IMR-90 (cell line): ENCODE measurements at places on chromosomes 7 and 10.

DNA sequence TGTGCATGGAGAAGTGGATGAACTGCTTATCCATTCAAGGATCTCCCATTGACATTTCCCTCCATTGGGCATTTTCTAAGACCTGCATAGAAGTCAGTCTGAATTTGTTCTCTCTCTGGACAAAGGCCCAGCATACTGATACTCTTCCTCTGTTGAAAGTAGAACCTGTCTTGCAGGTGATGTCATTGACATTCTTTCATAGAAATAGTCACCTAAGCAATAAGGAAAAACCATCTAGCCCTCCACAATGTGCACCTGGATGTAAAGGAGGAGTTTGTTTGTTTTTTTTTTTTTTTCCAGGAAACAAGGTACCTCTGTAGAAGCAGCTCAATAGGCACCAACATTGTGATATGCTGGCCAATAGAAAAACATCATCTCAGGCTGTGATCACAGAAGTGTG lies 150.4 kb downstream of the DPY19L1 start:
- no peak for DNase-seq
- H3K4me3 ChIP-seq, result no peak overlapping the region
- no peaks in the 10 kb centered on the region for H3K27me3 ChIP-seq
- no peaks in the 10 kb centered on the region for H3K4me1 ChIP-seq
- H3K27ac ChIP-seq, result no peak overlapping the region

DNA sequence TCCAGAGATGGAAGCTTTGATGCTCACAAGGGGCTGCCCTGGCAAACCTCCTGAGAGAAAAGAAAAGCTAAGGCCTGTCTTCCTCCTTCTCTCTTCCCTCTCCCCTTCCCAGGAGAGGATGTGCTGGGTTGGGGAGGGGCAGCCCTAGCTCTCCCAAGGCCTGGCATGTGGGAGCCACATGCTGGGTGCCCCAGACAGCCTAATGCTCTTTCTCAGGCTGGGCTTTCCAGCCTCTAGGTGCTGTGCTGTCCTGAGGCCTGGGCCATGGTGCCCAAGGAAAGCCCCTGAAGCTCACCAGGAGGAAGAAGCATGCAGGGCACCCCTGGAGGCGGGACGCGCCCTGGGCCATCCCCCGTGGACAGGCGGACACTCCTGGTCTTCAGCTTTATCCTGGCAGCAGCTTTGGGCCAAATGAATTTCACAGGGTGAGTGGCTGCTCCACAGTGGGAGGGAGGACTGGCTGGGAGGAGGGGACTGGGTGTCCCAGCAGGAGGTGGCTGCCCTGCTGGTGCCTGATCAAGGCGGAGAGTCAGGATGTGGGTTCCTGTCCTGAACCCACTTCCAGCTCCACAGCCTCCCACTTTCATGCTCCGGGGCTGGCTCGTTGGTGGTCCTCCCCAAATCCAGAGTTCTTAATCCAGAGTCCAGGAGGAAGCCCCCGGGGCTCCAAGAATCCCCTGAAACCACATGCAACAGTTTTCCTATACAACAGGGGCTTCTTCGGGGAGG lies 1.7 kb downstream of the CPA5 start:
- no peak overlapping the region for H3K4me3 ChIP-seq
- no peaks in the 10 kb centered on the region for H3K36me3 ChIP-seq
- no peaks in the 10 kb centered on the region for H3K27me3 ChIP-seq
- H3K27ac ChIP-seq, result no peak overlapping the region
- no peaks in the 10 kb centered on the region; the same call in 1 of the 2 replicates for H3K4me1 ChIP-seq

- no peak for DNase-seq
- H3K4me1 ChIP-seq, result peaks cover 9% of the 10 kb centered on the region
These were observed 4.2 kb downstream of the EPHB4 start for GRCh38 chr7:100823140-100823525.

DNA sequence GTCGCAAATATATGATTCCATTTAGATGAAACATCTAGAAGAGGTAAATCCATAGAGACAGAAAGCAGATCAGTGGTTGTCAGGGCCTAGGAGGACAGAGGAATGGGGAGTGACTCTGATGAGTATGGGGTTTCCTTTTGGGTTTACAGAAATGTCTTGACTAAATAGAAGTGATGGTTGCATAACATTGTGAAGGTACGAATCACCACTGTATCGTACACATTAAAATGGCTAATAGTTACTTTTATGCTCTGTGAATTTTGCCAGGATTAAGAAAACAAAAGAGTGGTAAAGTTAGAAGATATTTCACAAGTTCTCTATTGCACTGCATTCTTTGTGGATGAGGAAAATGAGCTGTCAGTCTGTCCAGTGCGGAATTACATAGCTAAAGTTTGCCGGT lies 407.4 kb downstream of the KCNMA1 start:
- H3K4me3 ChIP-seq, result no peak overlapping the region
- no peaks in the 10 kb centered on the region for H3K36me3 ChIP-seq
- peak; percentile 75 for DNase-seq
- no peak overlapping the region for H3K27ac ChIP-seq
- peaks cover 9% of the 10 kb centered on the region; the same call in 1 of the 2 replicates for H3K4me1 ChIP-seq
- no peaks in the 10 kb centered on the region for H3K27me3 ChIP-seq

DNA sequence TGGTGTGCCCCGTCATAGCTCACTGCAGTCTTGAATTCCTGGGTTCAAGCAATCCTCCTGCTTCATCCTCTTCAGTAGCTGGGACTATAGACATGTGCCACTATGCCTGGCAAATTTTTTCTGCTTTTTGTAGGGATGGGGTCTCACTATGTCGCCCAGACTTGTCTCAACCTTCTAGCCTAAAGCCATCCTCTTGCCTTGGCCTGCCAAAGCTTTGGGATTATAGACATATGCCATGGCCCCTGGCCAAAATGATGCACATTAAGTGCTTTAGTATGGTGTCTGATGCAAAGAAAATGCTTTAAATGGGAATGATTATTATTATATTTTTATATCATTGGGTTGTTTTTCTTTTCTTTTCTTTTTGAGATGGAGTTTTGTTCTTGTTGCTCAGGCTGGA lies 33.2 kb upstream of the VCL start:
- H3K4me1 ChIP-seq, result peaks cover 25% of the 10 kb centered on the region
- H3K4me3 ChIP-seq, result no peak overlapping the region
- DNase-seq, result no peak
- no peaks in the 10 kb centered on the region for H3K36me3 ChIP-seq

- no peaks in the 10 kb centered on the region for H3K36me3 ChIP-seq
- no peaks in the 10 kb centered on the region for H3K4me1 ChIP-seq
- H3K27me3 ChIP-seq, result no peaks in the 10 kb centered on the region
- no peak for DNase-seq
- no peak overlapping the region for H3K4me3 ChIP-seq
These were observed 59.6 kb downstream of the RUNDC3B start for GRCh38 chr7:87687653-87688254.
